Mammary epithelial cell (primary cell): ENCODE measurements at places on chromosomes 7 and 10.

DNA sequence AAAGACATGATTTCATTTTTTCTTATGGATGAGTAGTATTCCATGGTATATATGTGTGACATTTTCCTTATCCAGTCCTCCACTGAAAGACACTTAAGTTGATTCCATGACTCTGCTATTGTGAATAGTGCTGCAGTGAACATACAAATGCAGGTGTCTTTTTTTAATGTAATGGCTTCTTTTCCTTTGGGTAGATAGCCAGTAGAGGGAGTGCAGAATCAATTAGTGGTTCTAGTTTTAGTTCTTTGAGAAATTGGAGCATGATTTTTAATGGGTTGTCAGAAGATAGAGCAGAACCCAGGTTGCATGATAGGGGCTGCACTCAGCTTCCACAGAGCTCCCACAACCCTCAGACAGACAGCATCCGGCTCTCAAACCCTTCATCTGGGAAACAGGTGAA is 152.9 kb upstream of the PLXDC2 start:
- no peak for DNase-seq

DNA sequence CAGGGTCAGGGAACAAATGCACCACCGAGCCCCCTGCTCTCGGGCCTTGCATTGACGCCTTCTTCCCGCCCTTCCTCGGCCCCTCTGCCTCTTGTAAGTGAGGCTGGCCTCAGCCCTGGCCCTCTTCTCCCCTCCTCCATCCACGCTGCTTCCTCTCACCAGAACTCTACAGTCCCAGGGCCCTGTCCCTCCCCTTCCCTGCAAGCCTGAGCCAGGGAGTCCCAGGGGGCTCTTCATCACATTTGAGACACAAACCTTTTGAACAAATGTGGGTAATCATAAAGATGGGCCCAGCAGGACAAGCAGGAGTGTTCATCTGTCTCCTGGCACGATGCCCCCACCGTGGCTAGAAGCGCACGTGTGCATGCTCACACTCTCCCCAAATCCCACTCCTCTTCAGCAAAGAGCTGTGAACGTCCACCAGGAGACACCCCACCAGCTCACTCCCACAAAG is 57.7 kb downstream of the SLIT1 start:
- DNase-seq: no peak

GRCh38 chr7:46003161-46003560 is 82.1 kb upstream of the IGFBP3 start:
- no peak for DNase-seq

DNA sequence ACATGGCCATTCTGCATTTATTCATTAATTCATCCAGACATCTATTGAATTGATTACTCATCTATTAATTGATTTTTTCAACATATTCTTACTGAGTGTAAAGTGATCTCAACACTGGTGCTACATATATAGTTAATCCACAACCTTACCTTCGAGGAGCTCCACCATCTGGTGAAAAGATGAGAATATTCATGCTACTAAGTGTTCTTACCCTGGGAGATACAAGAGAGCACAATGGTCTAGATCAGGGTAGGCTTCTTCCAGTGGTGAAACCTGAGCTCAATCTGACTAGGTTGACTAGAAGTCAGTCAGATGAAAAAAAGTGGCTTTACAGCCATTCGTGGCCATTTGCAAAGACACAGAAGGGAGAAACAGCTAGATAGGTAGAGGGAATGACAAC is 507.4 kb downstream of the ANKRD7 start:
- no peak for DNase-seq

- DNase-seq: peak; percentile 55
These were observed 526 bp downstream of the SFRP5 start for GRCh38 chr10:97771055-97771891.

DNA sequence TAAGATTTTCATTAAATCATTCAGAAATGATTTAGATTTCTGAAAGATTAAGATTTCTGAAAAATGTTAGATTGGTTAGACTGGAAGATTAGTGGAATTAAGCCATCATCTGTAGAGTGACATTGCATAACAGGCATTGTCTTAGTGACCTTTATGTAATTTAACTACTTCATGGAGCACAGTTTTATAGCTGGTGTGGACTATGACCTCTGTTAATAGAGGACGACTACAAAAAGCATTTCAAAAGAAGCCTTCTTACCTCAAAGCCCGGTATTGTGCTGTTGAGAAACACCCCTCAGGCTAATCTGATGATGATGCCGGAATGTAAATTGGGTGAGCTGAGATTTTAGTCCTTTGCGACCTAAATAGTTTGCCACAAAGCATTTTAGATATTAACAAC is 55.6 kb downstream of the GALNT11 start:
- peak; percentile 57 for DNase-seq

DNA sequence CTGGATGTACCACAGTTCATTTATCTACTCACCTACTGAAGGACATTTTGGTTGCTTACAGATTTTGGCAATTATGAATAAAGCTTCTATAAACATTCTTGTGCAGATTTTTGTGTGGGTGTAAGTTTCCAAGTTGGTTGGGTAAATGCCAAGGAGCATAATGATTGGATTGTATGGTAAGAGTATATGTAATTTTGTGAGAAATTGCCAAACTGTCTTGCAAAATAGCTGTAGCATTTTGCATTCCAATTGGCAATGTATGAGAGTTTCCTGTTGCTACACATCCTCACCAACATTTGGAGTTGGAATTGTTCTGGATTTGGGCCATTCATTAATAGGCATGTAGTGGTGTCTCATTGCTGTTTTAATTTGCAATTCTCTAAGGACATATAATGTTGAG is 33.9 kb upstream of the HYAL4 start:
- DNase-seq: peak; percentile 85

DNA sequence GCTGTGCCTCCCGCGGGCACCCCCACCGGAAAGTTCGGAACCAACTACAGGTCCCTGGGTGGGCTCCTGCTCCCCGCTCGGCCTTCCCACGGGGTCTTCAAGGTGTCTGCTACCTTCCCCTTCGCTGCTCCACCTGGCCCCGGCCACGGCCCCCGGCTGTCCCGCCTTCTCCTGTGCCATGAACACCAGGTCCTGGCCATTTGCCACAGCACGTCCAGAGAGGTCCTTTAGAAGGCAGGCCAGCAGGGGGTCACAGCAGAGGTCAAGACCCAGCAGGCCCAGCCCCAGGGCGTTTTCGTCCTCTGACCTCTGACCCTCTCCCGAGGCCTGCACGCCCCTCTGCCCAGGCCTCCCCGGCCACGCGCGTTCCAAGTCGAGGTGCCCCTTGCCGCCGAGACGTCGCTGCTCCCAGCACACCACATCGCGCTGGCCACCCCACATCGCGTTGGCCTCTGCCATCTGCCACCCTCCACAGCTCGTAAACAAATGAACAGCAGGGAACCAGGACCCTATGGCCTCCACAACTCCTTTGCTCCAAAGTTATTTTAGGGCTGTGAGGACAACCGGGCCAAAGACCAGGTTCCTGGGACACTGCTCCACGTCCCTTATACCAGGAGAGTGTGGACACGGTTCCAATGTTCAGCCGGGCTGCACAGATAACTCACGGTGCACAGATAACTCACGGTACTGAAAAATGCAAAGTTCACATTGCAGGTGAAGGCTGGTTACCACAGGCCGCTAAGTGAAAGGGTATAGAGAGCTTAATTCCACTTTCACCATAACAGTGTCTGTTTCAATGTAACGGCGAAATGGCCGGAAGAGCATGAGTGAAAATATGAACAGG is 74.3 kb downstream of the CFAP46 start:
- DNase-seq: no peak

GRCh38 chr10:14904316-14904732 is 25.7 kb downstream of the SUV39H2 start:
- no peak for DNase-seq

GRCh38 chr10:37948210-37948609 is 28.2 kb downstream of the ZNF25 start:
- no peak for DNase-seq

- DNase-seq: peak; percentile 27
These were observed 112.2 kb upstream of the RAB18 start for GRCh38 chr10:27391916-27392315.

DNA sequence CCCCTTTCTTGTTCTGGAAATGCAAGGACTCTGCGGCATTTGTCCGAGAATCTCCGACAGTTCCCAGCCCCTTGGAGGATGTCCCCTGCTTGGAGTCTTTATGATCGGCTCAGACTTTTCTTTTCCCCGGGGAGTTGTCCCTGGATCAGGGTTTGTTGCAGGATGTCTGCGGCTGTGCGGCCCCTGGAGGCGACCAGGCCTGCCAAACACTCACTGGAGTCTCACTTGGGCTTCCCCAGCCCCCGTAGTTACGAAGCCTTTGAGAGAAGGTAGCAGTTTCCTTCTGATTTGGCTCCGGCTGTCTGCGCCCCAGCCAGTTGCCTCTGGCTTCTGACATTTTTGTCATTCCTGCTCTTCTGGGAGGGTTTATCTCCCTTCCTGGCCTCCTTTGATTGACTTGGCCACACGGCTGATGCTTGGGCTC is 16.1 kb downstream of the COL26A1 start:
- no peak for DNase-seq

- DNase-seq: no peak
These were observed 8.3 kb upstream of the GNAT3 start for GRCh38 chr7:80520199-80520598.

GRCh38 chr10:29784175-29784773 is 149.5 kb upstream of the SVIL start:
- DNase-seq: peak; percentile 100

DNA sequence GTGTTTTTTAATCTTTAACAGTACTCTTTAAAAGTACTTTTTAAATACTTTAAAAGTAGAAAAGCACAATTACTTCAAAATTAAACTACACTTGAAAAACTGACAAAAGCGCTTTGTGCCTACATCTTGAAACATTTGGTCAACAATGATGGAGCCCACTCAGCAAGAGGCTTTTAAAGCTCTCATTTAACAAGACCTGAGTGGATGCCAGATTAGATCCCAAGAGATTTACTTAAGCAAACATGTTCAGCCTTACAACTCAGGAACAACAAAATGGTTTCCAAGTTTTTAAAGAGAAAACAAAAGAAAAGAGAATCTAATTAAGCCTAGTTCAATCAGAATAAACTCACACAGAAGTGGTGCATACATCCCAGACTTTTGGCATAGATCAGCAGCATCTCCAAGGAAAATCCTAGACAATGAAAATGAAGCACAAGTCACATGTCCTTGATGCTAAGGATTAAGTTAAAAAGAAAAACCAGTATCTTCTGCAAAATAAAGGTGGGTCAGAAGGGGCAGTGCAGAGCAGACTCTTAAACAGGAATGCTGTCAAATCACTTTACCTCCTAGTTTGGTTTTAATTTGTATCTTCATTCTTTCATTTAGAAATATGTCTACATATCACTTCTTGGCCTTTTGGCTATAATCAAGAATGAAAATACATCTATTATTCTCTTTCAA is 26.2 kb downstream of the HIBADH start:
- DNase-seq: no peak

DNA sequence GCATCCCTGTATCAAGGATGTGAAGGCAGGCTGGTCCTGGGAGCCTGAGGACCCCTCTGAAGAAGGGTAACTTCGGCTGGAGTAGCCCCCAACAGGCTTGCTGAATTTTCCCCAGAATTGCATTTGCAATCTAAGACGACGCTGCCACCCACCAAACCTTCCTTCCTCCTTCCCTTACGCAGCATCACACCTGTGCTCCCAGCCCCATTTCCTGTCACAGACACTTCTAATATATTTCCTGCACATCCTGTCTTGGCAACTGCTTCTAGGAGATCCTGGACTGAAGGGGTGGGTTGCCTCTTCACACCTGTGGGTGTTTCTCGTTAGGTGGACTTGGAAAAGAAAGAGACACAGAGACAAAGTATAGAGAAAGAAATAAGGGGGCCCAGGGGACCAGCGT is 9.4 kb upstream of the PGAM1 start:
- DNase-seq: no peak

DNA sequence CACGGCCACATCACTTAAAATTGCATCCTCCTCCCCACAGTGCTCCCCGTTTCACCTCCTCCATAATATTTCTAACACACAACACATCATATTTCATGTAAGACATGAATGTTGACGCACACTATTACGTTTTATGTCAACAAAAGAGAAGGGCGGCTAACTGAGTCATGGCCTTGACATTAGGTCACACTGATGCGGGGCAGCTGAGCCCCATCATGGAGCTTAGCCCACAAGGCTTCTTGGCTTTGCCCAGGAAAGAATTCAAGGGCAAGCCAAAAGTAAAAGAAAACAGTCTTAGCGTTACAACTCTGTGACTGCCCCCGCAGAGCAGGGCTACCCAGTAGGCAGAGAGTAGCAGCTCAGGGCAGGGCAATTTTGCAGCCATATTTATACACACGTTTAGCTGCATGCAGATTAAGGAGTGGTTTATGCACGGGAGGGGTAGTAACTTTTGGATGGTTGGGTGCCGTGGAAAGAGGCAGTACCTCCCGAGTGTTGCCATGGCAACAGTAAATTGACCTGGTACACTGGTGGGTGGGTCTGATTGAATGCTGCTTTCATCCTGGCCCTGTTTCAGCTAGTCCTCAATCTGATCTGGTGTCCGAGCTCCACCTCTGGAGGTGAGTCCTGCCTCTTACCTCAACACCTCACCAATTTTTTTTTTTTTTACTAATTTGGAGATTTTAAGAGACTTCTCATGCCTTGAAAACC is 156.2 kb upstream of the FRMD4A start:
- DNase-seq: no peak

- peak; percentile 44 for DNase-seq
These were observed 58.5 kb downstream of the ABCB4 start for GRCh38 chr7:87416682-87417587.

GRCh38 chr7:49563693-49564378 is 209.6 kb upstream of the VWC2 start:
- DNase-seq: no peak

DNA sequence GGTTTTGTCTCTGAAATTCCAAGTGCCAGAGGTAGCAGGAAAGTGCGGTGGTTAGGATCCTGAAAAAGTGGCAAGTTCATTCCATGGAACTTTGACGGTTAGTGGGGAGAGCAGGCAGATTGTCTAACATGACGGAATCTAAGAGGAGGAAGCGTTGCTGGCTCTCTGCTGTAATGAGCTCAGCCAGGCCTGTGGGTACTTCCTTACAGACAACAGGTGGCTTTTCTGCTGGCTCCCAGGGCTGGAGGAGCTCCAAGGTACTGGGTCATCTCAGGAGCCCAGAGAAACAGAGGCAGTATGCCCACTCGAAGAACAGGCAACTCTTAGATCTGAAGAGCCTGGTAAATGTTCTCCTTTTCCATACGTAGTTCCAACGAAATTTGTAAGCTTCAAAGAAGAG is 3.1 kb upstream of the AIFM2 start:
- no peak for DNase-seq

DNA sequence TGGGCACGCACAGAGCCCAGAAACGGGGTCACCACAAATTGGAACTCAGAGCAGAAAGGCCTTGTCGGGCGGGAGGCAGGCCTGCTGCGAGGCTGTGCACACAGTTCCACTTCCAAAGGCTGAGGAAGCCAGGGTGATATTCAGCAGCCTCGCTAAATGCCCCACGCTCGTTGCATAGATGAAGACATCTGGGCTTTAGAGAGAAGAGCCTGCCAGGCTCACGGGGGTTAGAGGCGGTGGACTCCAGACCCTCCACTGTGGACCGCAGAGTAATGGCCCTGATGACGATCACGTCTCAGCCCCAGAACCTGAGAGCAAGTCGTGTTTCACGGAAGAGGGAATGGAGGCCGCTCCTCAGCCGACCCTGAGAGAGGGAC is 104.2 kb downstream of the DNAJB6 start:
- no peak for DNase-seq

- no peak for DNase-seq
These were observed 135.0 kb downstream of the GATA3 start for GRCh38 chr10:8189458-8189857.
